Astrocyte of the hippocampus (primary cell): ENCODE measurements at places on chromosomes 2 and 18.
A peak's percentile ranks its signal among the peaks of the same experiment; 100 is the strongest.

GRCh38 chr2:241122376-241123002 lies 20.4 kb upstream of the MTERF4 start:
- DNase-seq = no peak

GRCh38 chr2:160411167-160411566 lies 82.4 kb downstream of the RBMS1 start:
- peak; percentile 73 for DNase-seq

DNA sequence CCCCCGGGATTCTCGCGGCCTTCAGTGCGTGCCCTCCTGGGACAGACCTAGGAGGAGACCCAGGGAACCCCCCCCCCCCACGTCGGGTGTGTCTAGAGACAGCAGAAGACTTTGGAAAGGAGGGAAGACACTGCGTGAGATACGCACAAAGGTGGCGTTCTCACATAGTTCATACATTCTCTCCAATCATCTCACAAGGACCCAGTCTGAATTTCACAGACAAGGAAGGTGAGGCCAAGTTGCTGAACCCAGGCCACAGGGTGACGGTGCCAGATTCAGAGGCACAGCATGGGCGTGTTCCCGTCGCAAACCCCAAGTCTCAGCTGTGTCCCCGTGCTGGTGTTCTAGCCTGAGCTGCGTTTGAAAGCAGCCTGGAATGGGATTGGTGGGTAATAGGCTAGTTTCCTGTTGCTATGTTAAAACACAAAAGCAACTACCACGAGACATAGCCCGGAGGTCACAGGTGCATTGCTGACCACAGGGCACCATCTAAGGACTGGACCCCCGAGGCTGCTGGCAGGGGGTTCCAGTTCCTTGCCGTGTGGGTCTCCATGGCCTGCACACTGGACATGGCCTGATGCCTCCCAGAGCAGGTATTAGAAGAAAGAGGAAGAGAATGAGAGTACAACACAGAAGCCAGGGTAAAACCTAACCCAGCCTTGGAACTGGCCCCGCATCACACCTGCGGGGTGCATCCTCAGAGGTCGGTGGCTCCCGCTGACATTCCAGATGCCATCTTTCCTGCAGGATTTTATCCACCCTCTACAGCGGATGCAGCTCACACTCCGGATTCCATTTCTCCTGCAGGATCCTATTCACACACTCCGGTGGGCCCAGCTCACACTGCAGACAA lies 1.1 kb upstream of the PXDN start:
- DNase-seq = no peak

GRCh38 chr18:49491534-49491856 lies 4.5 kb upstream of the C18orf32 start:
- no peak for DNase-seq

DNA sequence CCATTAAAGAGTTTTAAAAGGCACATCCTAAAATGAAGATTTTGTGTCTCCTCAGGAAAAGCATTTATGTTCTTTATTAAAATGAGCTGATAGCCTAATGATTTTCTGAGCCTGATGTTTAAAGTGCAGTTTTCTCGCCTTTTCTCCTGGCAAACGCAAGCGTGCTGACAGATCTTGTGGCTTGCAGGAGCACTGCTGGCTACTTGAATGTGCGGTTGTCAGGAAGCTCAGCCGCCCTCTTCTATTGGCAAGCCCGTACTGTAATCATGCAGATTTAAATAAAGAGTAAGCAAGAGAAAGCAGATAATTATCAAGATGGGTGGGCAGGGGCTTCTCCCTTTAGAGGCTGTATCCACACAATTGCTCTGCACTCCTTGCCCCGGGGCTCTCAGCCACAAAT lies 139.5 kb upstream of the SPHKAP start:
- no peak for DNase-seq

DNA sequence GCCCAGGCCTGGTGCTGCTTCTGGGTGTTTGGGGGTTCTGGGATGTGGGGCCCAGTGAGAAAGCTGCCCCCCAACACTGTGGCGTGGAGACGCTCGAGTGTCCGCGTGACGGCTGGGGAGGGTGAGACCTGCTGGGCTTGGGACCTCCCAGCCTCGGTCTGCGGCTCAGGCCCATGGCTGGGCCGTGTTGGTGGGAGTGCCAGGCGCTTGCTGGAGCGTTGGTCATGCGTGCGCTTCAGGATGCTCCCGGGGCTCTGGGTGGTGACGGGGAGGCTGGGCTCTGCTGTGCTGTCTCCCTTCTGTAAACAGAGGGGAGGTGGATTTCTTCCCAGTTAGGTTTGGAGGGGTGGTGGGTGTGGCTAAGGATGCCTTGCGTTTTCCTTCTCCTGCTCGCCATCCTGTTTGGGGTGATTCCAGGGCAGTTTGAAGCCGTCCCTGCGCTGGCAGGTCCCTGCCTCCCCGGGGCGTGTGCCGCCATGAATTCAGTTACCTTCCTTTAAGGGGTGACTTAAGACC lies 606 bp downstream of the GAL3ST2 start:
- DNase-seq = no peak

DNA sequence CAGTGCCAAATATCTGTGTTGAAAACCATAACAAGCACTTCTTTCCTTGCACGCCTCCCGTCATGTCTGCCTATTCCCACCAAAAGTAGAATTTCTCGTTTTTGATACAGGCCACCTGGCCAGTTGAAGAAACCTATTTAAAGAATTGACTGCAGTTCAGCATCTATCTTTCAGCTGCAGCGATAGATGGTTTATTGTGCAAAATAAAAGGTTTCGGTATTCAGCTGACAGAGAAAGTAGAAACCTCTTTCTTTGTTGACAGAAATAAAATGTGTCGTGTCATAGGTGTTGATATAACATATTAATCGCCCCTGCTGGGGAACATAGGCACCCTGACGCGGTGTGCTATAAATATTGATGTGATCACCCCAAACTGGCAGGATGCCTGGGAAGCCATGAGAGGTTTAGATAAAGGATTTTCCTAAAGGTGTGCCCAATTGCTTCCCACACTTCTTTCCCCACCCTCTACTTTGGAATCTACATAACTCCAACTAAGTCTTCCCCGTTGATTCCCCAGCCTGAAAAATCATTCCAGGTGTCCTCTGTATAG lies 570.4 kb downstream of the CCDC85A start:
- DNase-seq = no peak

DNA sequence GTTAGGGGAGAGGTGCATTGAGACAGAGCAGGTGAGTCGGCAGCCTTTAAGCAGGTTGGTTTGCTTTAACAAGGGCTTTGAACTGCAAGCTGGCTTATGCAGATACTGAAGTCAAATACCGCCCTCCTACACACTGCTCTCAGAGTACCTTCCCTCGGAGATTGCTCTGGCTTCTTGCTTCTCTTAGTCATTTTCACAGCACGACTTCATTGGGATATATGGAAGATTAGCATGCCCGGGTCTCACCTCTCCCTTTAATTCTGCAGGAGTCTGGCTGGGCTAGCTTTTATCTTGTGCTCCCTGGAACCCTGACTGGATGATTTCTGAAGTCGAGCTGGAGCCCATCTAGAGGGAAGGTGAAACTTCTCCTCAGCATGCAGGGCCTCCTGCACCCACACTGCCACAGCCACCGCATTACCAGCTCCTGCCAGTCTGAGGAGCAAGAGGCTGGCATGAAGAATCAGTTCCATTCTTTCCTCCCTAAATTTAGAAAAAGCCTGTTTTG lies 395.5 kb upstream of the HNRNPA3 start:
- no peak for DNase-seq

- no peak for DNase-seq
Measured at GRCh38 chr18:2883076-2883735, 36.4 kb downstream of the EMILIN2 start.

DNA sequence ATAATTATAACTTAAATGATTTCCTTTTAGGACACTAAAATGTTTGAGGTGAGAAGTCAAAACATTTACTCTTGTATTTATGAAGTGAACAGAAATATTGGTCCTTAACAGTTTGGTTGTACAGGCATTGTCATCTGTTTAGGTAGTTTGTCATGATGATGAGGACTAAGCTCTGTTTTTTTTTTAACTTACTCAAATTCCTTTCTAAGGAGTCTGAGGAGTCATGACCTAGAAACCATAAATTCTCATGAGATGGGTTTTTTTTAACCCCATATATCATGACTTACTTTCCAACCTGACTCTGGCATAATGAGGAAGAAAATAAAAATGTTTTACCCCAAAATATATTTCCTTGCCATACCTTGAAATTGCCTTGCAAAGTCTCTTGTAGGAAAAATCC lies 1176.2 kb downstream of the SUCLG1 start:
- no peak for DNase-seq

GRCh38 chr2:8803658-8804379 lies 33.6 kb downstream of the KIDINS220 start:
- peak; percentile 83 for DNase-seq

GRCh38 chr2:207141386-207141785 lies 24.4 kb downstream of the KLF7 start:
- DNase-seq = no peak

DNA sequence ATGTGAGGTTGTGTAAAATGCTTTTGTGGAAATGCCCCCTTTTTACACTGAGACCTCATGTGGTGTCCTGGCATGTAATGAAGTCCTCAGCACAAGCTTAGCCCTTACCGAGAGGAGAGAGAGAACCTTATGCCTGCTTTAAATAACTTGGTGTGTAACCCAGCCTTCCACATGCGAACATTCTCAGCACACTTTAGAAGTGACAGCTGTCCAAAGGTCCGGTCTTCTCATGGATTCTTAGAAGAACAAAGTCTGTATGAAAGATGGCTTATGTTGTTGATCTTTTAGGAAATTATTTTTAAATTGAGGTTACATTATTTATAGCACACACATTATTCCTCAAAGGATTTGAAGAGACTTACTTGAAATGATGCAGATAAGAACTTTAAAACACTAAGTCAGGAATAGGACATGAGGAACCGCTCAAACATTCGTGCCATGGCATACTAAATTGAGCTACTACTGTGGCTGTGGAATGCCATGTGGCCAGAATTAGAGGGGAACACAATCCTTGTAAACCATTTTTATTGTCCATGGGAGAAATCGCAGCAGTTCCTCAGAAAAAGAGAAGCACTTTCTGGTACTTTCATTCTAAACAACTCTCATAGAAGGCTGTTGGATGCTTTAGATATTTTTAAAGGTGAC lies 79.6 kb downstream of the WDSUB1 start:
- no peak for DNase-seq

GRCh38 chr2:74372674-74373073 lies 7.4 kb downstream of the DCTN1 start:
- DNase-seq = no peak

DNA sequence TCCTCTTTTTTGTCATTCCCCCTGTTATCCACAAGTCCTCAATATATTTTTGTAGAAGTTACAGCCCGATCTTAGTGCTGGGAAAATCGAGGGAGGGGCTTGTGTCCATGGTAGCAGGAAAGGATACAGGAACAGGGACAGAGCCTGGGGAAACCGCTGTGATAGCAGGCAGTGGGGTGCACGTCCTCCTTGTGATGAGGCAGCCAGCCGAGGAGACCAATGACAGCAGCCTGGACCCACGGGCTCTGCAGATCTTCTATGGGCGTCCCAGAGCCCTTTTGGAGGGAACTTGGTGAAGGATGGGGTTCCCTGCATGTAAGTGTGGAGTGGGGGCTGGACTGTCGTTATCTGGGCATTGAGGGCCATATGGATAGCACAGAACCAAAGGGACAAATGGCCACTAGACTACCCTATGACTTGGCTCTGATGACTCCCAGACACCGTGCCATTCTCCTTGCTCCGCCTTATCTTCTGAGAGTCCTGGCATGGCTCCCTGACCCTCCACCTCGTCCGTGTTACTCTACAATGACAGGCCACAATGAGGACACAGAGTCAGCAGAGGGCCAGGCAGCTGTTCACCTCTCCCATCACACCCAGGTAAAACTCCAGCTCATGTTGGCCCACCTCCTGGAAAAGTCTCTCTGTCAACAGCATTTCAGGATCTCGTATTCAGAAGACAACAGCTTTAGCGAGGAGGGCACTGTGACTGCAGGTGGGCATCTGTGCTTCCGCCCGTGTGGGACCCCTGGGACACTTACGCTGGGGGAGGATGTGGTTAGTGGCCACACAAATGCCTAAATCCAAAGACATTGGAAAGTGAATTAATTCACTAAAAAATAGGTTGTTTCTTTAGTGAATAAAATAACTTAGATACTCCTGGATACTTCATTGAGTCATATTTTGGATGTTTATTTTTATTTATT lies 100.1 kb downstream of the VAPA start:
- DNase-seq = no peak

DNA sequence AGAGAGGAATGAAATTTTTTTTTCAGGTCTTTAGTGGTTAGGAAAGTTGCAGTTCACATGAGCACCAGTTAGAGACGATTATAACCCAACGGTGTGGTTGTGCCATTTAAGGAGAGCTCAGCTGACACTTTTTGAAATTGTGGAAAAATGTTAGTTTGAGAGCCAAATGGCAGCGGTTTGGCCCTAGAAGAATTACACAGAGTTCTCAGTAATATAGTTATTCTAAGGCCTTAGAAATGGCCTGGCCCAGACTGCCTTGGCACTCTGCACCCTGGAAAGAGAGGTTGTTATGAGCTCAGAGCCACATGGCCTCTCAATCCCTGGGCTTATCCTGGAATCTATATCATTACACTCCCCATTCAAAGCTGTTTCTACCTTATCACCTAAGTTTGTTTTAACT lies 117.4 kb downstream of the RHBDD1 start:
- peak; percentile 58 for DNase-seq

DNA sequence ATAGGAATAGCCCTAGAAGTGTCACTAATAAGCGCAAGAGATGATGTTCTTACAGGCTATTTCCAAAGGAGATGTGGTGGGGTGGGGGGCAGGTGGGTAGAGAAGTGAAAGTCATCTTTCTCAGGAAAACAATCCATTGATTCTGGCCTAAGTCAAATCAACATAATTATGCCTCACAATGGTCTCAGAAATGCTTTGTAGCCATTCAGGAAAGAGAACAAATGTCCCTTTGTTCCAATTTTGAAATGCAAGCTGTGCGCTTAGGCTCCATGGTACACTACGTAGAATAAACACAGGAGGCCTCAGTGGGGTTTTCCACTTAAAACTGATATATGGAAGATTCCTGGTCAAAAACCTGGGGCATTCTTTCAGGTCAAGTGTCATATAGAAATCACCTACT lies 529.9 kb upstream of the KLHL29 start:
- no peak for DNase-seq

GRCh38 chr2:50535971-50536759 lies 495.8 kb downstream of the NRXN1 start:
- DNase-seq = peak; percentile 62

DNA sequence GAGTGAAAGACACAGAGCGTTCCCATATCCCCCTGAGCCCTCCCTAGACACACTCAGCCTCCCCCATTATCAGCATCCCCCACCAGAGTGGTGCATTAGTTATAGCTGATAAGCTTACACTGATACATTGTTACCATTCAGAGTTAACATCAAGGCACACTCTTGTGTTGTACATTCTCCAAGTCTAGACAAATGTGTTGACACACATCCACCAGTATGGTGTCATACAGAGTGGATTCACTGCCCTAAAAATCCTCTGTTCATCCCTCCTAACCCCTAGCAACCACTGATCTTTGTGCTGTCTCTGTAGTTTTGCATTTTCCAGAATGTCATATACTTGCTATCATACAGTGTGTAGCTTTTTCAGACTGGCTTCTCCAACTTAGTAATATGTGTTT lies 78.0 kb upstream of the RPL31 start:
- no peak for DNase-seq

DNA sequence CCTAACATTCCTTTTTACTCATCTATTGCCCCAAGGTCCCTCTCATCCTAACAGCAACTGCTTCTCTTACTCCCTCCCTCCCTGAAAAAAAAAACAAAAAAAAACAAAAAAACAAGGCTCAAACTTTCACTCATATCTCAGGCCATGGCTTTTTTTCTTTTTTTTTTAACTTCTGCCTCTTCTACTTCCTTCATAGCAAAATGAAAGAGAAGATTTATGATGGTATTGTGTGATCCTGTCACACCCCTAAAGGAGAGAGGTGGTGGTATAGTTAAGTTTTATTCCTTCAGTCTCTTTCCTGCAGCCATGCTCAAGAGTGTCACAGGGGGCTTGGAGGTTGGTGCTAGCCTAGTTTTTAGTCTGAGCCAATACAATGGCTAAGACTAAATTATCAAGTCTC lies 21.5 kb upstream of the EPC2 start:
- DNase-seq = no peak
